ENCODE measurements at places on chromosomes 13 and 19.

DNA sequence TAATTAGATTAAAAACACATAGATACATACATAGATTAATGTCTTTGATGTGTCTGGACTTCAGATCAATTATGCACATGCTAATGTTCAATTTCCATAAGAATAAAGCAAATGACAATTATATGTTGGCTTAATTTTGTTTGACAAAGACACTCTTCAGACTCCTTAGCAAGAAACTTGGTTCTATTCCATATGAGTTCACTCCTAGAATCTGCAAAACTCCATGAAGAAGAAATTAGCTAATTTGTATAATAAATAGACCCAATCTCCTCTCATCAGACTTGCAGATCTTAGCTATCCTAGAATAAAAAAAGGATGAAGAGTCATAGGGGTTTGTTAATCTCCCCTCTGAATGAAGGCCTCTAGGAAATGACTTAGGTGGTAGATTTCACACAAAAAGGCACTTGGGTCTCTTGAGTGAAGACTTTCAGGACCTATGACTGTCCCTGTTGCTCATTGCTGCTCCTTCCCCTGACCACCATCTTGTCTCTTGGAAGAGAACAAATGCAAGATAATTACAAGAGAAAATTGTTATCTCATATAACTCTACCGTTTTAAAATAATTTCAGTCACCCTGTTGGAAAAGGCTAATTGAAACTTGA, 302.2 kb downstream of the EFNB2 start:
- DNase-seq, result no peak

GRCh38 chr19:1860042-1860775, 3.2 kb downstream of the KLF16 start:
- DNase-seq, result no peak

DNA sequence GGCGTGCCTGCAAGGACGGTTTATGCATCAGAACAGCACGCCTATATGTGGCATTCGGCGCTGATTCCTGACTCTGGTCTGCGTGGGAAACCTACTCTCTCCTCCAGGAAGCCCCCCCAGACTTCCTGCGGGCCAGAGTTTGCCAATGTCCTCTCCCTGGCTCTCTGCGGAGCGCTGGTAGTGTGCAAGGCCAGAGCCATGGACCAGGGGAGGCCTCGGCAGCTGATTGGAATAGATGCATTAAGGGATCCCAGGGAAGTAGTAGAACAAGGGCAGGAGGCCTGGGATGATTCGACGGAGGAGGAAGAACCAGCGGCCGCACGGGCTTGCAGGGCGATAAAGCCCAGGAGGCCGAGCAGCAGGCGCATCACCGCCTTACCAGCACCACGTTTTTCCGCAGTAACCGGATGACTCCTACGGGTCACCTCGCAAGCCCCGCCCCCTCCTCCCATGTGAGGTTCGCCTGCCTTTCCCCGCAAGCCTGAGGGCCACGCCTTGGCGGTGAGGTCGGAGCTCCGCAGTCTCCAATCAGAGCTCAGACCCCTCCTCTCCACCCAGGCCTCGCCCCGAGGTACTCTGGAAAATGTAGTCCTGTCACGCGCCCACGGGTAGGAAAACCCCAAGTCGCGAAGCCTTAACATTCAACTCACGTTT, 5.0 kb downstream of the CLEC11A start:
- no peak for DNase-seq

GRCh38 chr19:57688011-57688763, 6.4 kb downstream of the ZNF551 start:
- no peak for DNase-seq

DNA sequence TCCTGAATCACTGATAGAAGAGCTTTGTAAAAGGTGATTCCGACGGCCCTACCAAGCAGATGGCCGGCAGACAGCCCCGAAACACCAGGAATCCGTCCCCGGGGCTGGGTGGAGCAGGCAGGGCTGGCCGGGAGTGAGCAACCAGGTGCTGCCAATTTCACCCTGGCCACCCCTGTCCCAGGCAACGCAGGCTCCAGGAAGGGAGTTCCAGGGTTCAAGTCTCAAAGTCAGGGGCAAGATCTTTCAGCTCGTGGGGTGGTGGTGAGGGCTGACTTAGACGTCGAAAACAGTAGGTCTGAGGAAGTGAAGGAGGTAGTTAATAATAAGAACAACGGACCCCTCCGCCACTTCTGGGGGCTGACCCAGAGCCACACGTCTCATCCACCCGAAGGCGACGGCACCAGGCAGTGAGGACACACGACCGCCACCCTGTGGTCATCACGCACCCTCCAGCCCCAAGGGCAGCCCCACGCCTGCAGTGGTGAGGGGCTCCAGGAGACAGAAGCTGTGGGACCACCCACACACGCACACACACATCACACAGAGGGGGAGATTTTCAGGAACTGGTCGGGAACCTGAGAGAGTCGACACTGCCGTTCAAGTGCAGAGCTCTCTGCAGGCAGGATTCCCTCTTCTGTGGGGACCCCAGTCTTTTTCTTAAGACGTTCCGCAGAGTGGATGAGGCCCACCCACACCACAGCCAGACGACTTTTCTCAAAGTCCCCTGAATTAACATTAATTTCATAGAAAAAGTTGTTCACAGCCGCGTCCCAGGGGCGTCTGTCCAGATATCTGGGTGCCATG, 67.2 kb downstream of the SPACA7 start:
- no peak for DNase-seq

GRCh38 chr19:55018633-55019032, 19.4 kb downstream of the GP6 start:
- no peak for DNase-seq

- DNase-seq, result no peak
These were observed at the start of gene METTL21C for GRCh38 chr13:102694937-102695336. Gene METTL21C, minus strand, starts transcription at chr13:102695044. Its CDS starts 546 bp downstream, at chr13:102694498.

- DNase-seq, result no peak
These were observed 7.1 kb upstream of the ICAM3 start for GRCh38 chr19:10346509-10346908.

DNA sequence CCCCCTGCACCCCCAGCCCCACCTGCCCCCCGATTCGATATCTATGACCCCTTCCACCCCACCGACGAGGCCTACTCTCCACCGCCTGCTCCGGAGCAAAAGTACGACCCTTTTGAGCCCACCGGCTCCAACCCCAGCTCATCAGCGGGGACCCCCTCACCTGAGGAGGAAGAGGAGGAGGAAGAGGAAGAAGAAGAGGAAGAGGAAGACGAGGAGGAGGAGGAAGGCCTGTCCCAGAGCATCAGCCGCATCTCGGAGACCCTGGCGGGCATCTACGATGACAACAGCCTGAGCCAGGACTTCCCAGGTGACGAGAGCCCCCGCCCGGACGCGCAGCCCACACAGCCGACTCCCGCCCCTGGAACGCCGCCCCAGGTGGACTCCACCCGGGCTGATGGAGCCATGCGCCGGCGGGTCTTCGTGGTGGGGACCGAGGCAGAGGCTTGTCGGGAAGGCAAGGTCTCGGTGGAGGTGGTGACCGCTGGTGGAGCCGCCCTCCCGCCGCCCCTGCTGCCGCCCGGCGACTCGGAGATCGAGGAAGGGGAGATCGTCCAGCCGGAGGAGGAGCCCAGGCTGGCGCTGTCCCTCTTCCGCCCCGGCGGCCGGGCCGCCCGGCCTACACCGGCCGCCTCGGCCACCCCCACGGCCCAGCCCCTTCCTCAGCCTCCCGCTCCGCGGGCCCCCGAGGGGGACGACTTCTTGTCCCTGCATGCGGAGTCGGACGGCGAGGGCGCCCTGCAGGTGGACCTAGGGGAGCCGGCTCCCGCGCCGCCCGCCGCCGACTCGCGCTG, 9.2 kb downstream of the SCAF1 start:
- no peak for DNase-seq

- DNase-seq, result no peak
These were observed 195.5 kb downstream of the SLITRK6 start for GRCh38 chr13:85603735-85604134.

DNA sequence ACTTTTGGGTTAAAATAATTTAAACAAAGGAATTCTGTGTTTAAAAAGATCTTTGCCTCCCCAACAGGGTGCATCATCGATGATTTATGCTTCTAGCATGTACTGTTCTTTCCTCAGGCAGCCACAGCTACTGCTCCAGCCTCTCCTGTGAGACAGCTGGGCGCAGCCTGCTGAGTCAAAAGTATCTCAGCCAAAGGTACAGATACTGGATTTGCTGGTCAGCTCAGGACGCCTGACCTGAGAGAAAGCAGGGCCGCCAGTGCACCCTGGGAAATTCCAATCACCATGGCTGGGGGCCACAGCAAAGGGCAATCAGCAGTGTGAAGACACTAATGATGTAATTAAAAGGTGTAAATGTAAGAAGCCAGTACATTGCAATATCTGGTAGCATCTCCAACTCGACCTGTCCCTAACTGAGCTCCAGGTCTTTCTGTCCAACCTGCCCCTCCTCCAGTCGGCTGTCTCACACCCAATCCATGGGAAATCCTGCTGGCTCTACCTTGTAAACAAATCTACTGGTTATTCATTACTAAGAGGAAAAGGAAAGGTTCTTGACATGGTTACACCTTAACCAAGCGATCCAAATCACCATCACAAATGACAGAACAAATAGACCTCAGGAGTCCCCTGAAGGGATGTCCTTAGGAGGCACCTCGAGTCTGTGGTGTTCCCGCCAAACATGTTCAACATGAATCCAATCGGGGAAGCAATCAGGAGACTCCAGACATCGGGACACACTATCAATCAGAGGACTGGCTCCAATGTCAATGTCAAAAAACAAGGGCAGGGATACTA, 7.3 kb downstream of the OPA3 start:
- no peak for DNase-seq

- DNase-seq, result no peak
These were observed 23.2 kb downstream of the KDM4B start for GRCh38 chr19:4991996-4992698.

DNA sequence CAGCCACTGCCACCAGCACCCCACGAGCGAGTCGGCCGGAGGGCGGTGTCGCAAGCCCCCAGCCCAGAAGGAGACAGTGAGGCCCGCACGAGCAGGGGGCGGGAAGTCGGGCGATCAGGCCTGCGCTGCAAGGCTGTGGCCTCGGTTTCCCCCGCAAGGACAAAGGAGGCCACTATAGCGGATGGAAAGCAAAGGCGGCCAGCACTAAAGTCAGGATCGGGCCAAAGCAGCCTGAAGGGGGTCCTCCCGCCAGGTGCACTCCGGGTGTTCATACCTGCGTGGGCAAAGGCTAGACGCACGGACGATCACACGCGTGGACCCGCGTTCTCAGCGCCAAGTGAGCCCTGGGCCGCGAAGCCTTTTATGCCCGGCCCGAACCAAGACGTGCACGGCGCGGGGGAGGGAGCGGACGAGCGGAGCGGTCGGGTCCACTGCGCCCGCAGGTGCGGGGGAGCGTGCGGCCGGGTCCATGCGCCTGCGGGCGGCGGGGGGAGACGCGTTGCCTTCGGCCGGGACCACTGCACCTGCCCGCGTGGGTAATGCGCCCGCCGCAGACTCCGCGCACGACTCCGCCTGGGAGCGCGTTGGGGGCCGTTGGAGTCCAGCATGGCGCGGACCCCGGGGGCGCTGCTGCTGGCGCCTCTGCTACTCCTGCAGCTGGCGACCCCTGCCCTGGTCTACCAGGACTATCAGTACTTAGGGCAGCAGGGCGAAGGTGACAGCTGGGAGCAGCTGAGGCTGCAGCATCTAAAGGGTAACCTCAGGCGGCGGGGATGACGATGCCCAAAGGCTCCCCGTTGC, at the start of the genes PRDX2 and THSD8:
Gene PRDX2, minus strand, starts transcription at position 335 of the 801 bp plus-strand sequence. CDS start 539 bp downstream, outside the sequence.
Gene THSD8, plus strand, starts transcription at position 604 of the 801 bp plus-strand sequence. Its CDS starts 3 bp downstream, at position 607.
- DNase-seq, result no peak

- no peak for DNase-seq
These were observed 100.7 kb upstream of the RXFP2 start for GRCh38 chr13:31638577-31638976.

GRCh38 chr13:111905609-111905945, 161.4 kb upstream of the SOX1 start:
- no peak for DNase-seq

DNA sequence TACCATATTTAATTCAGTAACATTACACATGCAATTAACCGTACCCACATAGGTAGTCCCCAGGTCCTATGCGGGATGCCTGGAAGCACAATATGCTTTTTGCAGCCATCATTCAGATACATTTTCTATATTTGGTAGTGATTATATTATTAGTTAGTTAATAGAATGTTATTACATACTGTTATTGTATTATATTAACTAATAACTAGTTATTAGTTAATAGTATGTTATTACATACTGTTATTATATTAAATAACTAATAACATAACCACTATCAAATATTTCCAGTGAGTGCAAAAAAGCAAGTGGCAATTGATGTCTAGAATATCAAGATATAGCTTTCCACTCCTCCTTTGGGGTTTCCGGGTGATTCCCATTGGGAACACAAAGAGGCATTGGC, 45.5 kb upstream of the CYP2A7 start:
- DNase-seq, result no peak

DNA sequence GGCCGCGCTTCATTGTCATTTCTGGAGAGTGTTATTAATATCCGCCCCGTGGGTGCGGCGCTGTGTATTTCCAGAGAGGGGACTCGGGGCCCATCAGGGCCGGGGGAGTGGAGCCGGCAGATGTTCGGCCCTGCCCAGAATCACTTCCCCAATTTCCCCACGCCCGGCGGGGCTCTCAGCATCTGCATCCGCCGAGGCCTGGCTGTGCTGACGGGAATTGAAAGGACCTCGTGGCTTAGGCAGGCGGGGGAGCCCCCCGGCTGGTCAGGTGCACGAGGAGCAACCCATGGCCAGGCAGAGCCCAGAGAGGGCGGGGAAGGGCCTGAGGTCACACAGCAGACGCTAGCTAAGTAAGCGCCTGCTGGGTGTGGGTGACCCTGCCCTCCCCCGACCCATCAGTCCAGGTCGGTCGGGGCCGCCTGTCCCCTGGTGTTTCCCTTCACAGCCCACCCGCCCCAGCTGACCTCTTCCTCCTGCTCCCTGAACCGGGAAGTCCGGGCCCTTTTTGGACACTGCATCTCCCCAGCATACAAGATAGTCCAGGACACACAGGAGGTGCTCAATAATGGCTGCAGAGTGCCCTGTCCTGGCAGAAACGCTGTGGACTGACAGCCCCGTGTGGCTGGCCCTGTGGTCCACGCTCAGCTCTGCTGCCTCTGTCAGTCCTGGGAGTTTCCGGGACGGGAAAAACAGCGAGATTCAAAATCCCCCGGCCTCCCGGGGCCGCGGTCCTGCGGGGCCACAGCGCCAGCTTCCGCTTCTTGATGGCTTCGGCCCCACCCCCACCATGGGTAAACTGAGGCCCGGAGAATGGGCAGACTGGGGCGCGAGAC, 22.1 kb downstream of the ARID3A start:
- DNase-seq, result no peak

- DNase-seq, result no peak
These were observed 11.9 kb upstream of the SLC10A2 start for GRCh38 chr13:103078158-103078557.

DNA sequence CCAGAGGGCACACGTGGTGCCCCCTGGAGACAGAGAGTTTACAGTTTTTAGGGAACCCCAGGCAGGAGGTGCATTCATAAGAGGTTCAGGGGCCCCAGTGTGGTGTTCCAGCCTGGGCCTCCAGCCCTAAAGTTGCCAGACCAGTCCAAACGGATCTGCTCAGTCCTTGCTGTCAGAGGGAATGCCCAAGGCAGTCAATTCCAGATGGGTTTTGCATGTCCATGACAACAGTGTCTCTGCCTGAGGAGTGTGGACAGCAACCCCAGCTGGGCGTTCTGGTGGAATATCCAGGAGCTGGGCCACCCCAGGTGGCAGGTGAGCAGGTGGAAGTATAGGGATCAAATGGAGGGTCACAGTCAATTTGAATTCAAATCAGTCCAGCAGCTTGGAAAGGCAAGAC, 25.3 kb downstream of the FBXO27 start:
- no peak for DNase-seq

- DNase-seq, result no peak
These were observed 141.3 kb downstream of the FGF9 start for GRCh38 chr13:21812192-21812626.

All from Jurkat, Clone E6-1 (cell line).